ENCODE measurements at places on chromosomes 1 and 21.
A peak's percentile ranks its signal among the peaks of the same experiment; 100 is the strongest.

GRCh38 chr1:62263814-62264353 is 55.4 kb downstream of the KANK4 start:
- no peak for DNase-seq

DNA sequence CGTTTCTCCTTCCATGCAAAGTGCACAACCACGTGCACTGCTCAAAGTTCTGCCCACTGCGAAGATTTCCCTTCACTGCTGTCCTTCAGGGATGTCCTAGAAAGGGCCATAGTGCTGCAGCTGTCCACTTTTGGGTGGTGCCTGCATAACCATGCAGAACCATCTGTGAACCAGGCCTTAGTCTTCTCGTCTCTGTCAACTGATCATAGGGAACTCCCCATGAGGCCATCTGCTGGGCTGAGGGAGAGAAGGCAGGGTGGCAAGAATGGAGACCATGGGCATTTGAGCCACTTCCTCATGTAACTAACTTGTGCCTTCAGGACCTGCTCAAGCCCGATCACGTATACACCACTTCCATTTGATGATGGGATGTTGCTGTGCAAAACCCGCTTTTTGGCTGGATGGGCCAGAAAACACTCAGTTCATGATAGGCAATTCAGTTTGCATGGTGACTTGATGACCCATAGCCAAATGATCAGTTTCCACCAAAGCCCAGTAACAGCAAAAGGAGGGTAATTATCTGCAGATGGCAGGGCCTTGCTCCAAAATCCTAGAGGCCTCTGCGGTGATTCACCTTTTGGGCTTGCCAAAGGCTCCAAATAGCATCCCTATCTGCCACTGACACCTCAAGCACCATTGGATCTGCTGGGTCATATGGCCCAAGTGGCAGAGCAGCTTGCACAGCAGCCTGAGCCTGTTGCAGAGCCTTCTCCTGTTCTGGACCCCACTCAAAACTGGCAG is 9.5 kb downstream of the ST6GALNAC5 start:
- no peak for DNase-seq

GRCh38 chr1:72936942-72937341 is 654.6 kb upstream of the NEGR1 start:
- DNase-seq = no peak

DNA sequence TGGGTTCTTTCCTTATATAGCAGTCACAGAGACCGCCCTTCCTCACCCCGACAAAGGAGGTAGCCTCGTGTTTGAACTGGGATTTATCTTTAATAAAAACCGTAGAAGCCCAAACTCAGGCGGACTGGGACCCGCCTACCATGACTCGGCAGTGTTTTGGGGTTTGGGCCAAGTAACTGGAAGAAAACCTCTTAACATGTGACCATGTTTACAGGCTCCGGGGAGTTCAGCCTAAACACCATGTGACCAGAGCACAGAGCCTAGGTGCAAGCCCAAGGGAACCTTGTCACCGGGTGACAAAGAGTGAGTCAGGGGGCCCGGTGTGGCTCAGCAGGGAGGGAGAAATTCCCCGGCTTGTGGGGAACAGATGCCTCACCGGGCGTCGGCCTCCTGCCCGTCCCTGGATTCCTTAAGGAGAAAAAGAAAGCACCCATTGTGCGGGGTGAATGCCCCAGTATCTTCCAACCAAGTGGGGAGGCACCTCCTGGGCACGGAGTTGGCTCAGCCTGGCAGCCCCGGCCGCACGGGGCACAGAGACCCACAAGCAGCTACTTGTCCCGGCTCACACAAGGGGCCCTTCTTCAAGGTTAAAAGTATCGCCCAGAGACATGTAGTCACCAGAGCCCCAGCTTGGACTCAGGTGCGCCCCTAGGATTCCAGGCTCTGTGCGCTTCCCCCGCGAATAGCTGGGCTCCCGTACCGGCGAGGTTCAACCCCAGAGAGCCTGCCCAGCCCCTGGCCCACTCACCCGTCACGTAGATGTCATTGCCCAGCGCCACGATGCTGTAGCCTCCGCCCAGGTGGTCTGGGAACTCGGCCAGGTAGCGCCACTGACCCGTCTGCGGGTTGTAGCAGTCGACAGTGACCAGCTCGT is 1.4 kb downstream of the KLHL21 start:
- DNase-seq = peak; percentile 96

DNA sequence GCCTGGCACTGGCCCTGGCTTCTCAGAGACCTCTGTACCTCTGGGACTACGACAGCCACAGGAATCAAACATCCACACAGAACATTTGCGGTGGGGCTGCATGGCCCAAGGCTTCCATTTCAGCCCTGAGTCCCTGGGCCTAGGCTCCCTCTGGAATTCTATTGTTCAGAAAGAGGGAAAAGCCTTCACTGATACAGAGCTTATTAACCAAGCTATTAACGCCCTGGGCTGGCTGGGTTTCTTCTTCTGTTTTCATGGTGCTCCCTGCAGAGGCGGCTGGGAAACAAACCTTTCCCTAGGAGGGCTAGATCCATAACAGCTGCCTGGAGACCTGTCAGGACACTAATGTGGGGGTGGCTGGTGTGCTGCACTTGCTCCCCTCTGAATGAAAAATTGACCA is 88.2 kb downstream of the KAZN start:
- DNase-seq = no peak

- DNase-seq = no peak
Observed at GRCh38 chr1:62676611-62677356, 11.4 kb downstream of the DOCK7 start.

DNA sequence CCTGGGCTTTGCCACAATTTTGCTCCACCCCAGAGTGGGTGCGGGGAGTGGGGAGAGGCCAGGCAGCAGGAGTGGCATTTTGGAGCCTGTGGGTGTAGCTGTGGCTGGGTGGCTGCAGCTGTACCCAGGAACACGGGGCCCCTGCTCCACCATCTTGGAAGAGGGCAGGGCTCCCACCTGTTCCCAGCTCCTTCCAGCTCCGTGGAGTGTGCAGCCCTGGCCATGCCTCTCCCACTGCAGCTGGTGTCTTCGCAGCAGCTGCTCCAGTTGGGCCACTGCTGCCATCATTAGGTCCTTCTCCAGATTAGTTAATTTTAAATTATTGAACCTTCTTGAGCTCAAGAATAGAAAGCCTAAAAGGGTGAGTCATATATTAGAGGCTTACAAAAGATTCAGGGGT is 17.6 kb downstream of the FAM20B start:
- DNase-seq = no peak

- no peak for DNase-seq
Observed at GRCh38 chr1:72412286-72412685, 129.9 kb upstream of the NEGR1 start.

- DNase-seq = no peak
Observed at GRCh38 chr1:216937491-216937890, 214.3 kb upstream of the ESRRG start.

DNA sequence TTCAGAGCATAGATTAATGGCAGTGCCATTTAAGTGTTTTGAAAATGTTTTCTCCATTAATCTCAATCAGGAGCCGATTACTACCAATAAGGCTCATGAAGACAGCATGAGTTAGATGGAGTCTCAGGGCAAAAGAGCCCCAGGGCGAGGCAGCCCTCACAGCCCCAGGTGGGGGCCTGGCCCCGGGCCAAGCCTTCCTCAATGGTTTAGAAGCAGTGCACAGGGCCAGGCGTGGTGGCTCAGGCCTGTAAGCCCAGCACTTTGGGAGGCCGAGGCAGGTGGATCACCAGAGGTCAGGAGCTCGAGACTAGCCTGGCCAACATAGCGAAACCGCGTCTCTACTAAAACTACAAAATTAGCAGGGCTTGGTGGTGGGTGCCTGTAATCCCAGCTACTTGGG is 348.1 kb upstream of the VAMP3 start:
- no peak for DNase-seq

DNA sequence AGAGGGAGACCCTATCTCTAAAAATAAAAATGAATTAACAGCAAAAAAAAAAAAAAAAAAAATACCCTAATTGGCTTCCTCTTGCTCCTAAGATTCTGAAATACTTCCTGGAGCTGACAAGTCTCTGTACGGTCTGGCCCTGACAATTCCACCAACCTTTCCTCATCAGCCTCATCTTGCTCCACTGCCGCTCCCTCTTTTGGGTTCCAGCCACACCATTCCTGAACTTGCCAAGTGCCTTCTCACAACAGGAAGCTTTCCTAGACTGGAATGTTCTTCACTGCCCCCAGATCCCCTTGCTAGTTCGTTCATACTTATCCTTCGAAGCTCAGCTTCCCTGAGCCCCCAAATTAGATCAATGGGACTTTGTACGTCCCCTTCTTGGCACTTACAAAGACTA is 37.0 kb downstream of the AKNAD1 start:
- no peak for DNase-seq

- no peak for DNase-seq
Observed at GRCh38 chr1:72186733-72187307, 95.5 kb downstream of the NEGR1 start.

DNA sequence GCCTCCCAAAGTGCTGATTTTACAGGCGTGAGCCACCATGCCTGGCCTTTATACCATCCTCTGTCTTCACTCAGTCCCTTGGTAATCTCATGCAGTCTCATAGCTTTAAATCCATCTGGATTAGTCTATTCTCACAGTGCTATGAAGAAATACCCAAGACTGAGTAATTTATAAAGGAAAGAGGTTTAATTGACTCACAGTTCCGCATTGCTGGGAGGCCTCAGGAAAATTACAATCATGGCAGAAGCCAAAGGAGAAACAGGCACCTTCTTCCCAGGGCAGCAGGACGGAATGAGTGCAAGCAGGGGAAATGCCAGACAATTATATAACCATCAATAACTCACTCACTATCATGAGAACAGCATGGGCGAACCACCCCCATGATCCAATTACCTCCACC is 49.1 kb upstream of the CPLANE2 start:
- no peak for DNase-seq

DNA sequence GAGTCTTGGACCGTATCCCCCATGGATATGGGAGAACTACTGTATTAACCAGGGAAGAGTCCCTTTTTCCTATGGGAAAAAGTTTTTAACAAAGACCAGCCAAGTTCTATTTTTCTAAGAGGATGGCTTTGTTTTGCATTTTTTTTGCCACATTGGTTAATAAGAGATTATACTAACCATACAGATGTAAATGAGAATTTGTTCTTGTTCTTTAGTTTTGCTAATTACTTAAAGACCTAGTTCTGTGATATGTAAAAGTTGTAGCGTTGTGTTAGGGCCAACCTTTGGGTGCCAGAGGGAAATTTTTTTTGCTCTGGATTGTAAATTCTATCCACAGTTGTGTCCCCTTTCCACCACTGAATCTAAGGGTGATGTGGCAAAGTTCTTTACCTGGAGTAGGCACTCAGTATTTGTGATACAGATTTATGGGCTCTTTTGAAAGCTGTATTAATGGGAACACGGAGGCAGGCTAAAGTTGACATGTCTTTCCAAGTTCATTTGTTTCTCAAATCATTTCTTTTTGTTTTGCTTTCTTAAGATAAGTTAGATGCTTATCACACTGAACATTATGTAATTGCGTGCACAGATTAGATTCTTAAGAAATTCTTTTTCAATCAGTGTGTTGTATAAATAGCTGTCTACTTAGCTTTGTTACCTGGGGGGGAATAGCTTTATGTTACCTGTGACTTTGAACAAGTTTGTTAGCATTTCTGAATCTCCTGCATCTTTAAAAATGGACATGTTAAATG is 2.9 kb downstream of the SOAT1 start:
- DNase-seq = no peak

- no peak for DNase-seq
Observed at GRCh38 chr1:68163220-68163619, 69.1 kb downstream of the WLS start.

- no peak for DNase-seq
Observed at GRCh38 chr1:18182398-18183160, 75.0 kb downstream of the IGSF21 start.

- DNase-seq = no peak
Observed at GRCh38 chr1:86852289-86852688, 61.6 kb downstream of the SELENOF start.

- DNase-seq = no peak
Observed at GRCh38 chr1:2368053-2368744, 23.2 kb downstream of the MORN1 start.

DNA sequence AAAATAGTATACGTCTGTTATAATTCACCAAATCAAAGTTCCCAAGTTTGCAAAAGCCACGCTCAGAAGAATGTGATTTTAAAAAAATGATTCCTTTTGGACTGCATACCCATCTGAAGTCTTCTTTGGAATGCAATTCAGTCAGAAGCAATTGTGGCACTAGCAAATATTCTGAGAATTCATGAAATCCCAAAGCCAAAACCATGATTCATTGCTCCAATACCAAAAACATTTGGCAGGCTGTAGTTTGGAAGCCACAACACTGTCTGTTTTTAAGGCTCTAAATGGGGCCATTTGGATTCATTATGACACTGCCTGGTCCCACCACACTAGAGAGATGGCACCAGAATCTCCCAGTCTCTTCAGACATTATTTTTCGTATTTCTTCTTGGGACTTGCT is 21.8 kb upstream of the LRRC53 start:
- DNase-seq = no peak

DNA sequence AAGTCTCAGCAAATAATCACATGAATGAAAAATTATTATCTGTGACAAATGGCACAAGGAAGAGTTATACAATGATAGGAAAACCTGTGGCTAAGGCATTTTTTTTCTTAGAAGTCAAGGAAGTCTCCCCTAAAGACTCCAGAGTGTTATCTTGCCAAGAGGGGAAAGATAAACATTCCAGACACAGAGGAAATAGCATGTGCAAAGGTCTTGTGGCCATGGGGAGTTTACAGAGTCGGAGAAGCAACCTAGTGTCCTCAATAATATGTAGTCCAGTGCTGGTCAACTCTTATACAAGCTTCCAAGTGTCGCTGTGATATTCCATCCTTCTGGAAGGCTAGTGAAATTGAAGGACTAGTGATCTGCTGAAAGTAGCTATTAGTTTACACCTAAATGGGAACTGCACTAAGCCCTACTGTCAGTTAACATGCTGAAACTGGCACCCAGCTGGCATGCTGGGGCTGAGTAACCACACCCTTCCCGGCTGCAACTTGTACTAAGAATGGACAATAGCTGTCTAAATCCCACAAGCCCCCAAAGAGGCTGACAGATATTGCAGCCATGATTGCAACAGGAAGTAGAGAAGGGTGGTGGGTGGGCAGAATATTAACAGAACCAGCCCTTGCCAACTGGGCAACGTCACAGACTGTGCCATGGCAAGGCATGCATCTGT is 11.5 kb upstream of the ATP1B1 start:
- DNase-seq = no peak

DNA sequence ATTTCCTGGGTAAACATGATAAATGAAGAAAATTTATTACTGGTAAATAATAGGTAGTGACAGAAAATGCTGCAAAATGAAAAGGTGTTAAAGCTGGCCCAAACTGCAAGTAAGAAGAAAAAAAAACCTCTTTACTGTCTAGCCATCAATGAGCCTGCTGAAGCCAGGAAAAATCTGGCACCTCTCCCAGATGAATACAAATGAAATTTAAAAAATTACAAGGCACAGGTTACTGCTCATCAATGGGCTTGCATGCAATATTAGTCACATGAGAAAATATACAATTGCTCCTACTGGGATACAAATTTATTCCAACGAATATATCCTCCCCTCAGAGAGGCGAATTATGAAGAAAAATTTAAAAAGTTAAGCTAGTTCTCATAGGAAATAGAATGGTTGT is 1422.5 kb downstream of the KCNT2 start:
- no peak for DNase-seq

- DNase-seq = no peak
Observed at GRCh38 chr1:233255145-233255544, 40.4 kb downstream of the PCNX2 start.

- DNase-seq = peak; percentile 74
Observed at GRCh38 chr21:42156690-42157605, 62.0 kb upstream of the ABCG1 start.
